ENCODE measurements at places on chromosomes 2 and 18. TPM values are rescaled to one million over a fixed set of nuclear protein-coding genes. Genes with fewer than 3 reads are reported as not detected.
A peak's percentile ranks its signal among the peaks of the same experiment; 100 is the strongest.

DNA sequence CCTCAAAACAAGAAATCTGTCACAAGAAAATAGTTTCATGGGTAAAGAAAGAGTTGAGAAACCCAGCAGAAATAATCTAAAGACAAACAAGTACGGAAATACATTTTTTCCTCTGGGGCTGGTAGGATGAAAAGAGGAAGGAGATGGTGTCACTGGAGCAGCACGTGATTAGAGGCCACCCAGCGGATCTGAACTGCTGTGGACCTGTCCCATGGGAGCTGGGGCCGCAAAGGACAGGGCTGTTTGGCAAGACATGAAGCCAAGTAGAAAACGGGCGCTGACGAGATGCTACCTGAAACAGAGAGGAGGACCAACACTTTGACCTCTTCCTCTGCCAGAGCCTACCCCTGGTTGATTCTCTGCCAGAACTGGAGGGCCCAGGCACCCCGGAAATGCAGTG, 295.4 kb upstream of the ATP5MC3 start:
- H3K4me1 ChIP-seq = no peaks in the 10 kb centered on the region
- no peaks in the 10 kb centered on the region for H3K36me3 ChIP-seq
- no peak overlapping the region for H3K27ac ChIP-seq

SERPINB7 gene
- total RNA-seq = not detected

MTCL1 gene
- total RNA-seq = 36.7 TPM

DNA sequence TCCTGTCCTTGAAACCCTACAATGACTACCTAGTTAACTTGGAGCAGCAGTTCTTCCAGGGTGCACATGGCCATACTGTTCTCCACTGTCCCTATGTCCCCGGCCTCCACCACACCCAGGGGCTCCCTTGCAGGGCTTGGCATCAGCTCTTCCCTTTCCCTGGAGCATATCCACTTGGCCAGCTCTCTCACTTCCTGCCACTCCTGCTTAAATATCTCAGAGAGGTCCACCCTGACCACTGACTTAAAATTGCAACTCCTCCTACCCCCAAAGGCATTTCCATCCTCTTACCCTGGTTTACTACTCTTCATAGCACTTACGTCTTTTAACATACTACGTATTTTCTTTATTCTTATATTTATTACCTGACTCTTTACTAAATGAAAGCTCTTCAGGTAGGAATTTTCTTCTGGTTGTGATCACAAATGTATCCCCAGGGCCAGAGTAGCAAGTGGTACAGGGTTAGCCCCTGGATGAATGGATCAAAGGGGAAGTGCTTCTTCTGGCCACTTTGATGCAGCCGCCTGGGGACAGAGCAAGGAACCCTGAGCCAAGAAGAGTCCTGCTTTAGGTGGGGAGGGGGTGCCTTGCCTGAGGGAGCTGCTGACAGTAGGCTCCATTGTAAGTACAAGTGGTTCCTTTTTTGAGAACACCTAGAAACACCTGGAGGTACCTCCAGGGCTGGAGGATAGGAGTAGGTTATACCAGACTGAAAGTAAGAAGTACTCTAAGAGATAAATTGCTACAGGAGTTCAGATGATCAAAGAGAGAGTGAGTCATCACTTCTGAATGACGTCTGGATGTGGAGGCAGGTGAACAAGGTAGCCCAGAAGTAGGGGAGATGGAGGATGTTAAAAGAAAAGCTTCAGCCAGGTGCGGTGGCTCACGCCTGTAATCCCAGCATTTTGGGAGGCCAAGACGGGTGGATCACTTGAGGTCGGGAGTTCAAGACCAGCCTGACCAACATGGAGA, 82.2 kb downstream of the SOCS6 start:
- peaks cover 3% of the 10 kb centered on the region for H3K27me3 ChIP-seq
- no peaks in the 10 kb centered on the region for H3K4me1 ChIP-seq
- H3K36me3 ChIP-seq = no peaks in the 10 kb centered on the region
- no peak for DNase-seq
- no peak overlapping the region for H3K4me3 ChIP-seq

GRCh38 chr2:152428800-152429582, 94.0 kb downstream of the FMNL2 start:
- no peak for DNase-seq
- H3K4me1 ChIP-seq = no peaks in the 10 kb centered on the region
- no peaks in the 10 kb centered on the region for H3K36me3 ChIP-seq
- H3K27me3 ChIP-seq = no peaks in the 10 kb centered on the region

DNA sequence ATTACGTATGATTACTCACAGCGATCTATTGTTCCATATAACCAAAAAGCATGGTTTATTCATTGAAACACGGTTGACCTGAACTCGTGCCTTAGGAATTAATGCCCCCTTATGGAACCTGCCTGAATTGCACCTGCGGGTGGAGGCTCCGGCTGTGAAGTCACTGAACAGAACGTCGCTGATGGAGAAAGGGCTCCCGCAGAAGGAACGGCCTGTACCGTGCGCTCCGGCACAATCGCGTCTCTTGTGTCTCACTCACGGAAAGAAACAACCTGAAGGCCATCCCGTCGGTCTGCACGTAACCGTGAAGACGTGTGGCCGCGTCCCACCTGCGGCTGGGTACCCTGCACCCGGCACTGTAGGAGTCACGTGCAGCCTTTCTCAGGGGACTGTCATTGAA, 133.1 kb downstream of the NFATC1 start:
- H3K4me3 ChIP-seq = no peak overlapping the region
- H3K36me3 ChIP-seq = peaks cover 3% of the 10 kb centered on the region
- DNase-seq = peak; percentile 80
- H3K27ac ChIP-seq = no peak overlapping the region
- H3K4me1 ChIP-seq = peaks cover 7% of the 10 kb centered on the region

DNA sequence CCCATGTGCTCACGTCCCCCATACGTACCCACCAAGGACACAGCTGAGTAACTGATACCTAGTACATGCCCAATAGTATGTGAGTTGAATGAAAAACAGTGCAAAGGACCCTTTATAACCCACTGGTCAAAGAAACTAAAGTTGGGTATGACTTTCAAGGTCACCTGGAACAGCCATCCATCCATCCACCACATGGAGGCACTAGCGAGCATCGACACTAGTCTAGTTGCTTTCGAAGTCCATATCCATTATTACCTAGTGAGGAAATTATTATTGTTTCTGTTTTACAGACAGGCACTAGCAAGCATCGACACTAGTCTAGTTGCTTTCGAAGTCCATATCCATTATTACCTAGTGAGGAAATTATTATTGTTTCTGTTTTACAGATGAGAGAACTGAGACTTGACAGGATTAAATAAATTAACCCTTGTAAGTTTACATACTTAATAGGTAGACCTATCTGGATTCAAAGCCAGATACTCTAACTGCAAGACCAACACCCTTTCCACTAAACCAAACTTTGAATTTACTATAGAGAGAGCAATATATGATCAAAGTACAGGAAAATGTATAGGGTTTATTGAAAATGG, 233.7 kb downstream of the METTL4 start:
- no peaks in the 10 kb centered on the region for H3K36me3 ChIP-seq
- peak; percentile 27 for DNase-seq
- H3K27ac ChIP-seq = no peak overlapping the region
- H3K4me3 ChIP-seq = no peak overlapping the region
- H3K4me1 ChIP-seq = no peaks in the 10 kb centered on the region
- H3K27me3 ChIP-seq = peaks cover 4% of the 10 kb centered on the region
